ENCODE measurements at places on chromosomes 11 and 22.

GRCh38 chr22:28444659-28445058 lies 235.0 kb downstream of the TTC28 start:
- DNase-seq: no peak

DNA sequence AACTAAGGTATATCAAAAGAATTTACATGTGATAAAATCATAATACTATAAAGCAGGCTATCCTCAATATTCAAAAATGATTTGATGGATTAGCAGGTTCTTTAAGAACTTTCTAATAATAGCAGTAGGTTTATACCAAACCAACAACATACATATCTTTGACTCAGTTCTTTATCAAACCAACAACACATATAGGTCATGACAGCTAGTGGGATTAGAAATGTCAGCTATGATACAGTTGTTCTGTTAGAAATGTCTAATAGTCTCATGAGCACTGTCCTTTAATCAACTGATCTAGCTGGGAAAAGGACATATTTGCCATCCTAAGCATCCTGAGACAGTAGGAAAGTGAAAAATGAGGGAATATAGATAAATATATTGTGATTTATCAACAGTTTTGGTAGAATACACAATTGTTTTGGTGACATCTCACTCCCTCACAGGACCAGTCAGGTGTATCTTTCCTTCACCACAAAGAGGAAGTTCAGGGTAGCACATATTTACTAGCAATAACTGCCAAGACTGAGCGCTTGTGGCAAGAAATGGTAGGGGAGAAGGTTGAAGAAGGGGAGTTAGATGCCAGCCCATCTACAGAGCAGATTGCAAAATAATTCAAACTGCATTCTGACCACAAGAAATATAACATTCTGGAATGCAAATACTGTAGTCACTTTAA lies 90.8 kb upstream of the APOA1 start:
- DNase-seq: peak; percentile 43

DNA sequence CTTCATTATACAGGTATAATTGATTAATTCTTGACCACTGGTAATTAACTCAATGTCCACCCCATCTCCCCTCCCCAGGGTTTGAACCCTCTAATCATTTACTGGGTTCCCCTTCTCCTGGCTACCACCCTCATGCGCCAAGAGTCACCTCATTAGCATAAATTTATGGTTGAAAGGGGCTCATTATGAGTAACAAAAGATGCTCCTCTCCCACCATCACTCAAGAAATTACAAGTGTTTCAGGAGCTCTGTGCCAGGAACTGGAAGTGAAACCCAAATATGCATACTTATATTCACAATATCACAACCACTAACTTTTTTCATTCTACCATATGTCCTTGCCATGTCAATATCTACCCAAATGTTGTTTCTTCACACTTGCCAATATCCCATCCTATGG lies 7.8 kb upstream of the STIP1 start:
- no peak for DNase-seq

DNA sequence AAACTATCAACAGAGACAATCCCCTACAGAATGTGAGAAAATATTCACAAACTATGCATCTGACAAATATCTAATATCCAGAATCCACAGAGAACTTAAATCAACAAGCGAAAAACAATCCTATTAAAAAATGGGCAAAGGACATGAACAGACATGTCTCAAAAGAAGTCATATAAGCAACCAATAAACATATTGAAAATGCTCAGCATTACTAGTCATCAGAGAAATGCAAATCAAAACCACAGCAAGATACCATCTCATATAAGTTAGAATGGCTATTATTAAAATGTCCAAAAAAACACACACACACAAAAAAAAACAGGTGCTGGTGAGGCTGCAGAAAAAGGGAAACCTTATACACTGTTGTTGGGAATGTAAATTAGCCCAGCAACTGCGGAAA lies 8.3 kb upstream of the OR52E8 start:
- DNase-seq: no peak

- DNase-seq: peak; percentile 12
These were observed 105.6 kb downstream of the SLC1A2 start for GRCh38 chr11:35313760-35314153.
